Esophagus squamous epithelium (tissue), 5 donors: ENCODE measurements at places on chromosomes 3 and 15.

- DNase-seq: no peak
These were observed 275.0 kb downstream of the XXYLT1 start for GRCh38 chr3:194995922-194996321.

DNA sequence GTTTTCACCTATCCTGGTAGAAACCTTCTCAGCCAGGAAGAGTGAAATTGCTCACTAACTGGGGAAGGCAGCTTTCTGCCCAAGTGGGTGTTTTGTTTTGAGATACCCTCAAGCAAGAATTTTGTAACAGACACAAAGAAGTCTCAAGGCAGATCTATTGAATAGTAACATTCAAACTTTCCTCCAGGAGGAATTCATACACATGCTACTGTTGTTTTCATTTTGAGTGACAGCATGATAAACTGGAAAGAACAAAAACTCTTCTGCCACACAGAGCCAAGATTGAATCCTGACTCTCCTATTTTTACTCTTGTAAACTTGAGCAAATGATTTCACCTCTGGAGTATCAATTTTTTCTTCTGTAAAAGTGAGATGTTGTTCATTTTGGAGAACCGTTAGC is 54.8 kb upstream of the MBNL1 start:
- no peak for DNase-seq

DNA sequence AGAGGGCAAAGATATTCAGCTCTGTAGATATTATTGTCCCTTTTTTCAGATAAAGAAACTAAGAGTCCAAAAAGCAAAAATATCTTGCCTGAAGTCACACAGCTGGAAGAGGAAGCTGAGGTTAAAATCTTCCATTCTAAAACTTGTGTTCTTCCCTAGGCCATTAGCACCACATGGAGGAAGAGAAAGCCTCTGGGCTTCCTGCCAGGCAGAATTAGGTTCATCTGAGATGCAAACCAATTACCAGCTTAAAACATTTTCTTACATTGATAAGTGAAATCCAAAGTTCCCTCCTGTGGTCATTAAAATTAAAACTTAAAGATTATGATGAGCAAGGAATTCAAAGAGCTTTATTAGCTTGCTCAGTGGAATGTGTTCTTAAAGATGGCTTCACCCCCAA is 235.3 kb upstream of the SETMAR start:
- DNase-seq: no peak

DNA sequence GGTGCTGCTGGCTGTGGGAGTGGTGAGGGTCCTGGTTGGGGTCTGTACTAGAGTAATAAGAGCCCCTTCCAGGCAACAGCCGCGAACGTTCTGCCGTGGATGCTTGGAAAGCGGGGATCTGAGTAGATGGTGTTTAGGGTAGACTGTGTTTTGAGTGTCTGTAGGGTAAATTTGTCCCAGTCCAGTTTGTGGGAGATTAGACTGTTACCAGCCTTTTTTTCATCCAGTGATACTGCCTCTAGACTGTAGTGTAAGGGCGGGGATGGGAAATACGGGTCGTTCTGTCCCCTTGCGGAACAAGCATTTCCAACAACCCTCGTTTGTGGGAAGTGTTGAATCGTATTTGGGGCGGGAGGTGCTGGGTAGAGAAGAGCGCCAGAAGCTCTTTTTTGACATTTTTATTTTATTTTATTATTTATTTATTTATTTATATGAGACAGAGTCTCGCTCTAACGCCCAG is 424 bp downstream of the HAUS2 start:
- DNase-seq: no peak

GRCh38 chr15:31403096-31403495 is 76.5 kb downstream of the KLF13 start:
- DNase-seq: no peak

DNA sequence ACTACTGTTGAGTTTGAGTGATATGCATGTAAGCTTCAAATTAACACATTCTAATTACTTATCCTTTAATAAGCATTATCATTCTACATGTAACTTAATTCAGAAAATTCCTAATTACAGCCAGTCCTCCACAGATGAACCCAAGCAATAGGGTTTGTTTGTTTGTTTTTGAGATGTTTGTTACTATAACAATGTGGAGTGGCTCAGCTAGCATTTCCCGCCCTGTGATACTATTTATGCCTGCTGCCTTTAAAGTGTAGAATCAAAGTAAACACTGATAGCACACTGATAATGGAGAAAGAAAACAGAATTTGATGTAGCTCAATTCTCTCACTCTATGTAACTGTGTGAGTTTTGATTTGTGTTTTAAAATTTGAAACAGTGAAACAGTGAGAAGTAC is 105.1 kb upstream of the IGF1R start:
- DNase-seq: no peak

- no peak for DNase-seq
These were observed 289.7 kb upstream of the CHRM5 start for GRCh38 chr15:33678602-33679001.

DNA sequence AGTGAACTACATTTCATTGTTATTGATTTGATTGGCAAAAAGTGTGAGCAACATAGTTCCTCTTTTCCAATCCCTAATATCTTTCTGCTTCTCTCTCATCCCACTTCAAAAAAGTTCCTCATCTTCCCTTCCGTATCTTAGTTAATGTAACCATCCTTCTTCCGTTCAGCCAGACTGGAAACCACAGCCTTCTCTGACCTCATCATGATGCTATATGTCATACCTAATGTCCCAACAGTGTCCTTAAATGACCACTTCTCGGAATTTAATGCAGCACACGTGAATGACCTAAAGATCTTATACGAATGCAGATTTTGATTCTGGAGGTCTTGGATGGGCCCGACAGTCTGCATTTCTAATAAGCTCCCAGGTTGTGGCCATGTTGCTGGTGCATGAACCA is 320.3 kb upstream of the SATB1 start:
- DNase-seq: no peak

- DNase-seq: no peak
These were observed 20.0 kb downstream of the MEIS2 start for GRCh38 chr15:37080261-37080921.

DNA sequence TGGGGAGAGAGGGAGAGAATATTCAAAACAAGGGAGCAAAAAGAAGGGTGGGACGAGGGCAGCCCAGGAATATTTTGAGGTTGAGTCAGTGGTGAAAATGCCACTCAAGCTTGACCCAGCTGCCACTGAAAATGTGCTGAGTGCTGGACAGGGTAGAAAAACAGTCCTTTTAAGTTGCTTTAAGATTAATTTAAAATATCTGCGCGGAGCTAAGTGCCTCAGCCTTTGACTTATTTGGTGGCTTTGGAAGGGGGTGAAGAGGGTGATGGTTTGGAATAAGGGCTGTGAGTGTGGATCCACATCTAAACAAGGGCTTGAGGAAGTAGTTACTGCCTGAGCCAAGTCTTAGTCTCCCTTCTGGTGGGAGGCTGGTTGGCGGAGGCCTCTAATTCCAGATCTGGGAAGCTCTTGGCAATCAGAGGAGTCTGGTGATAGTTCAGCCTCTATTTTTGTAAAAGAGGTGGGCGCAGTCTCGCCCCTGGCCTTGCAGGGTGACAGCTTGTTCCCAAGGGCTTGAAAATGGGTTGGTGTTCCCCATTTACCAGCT is 280.8 kb upstream of the ROPN1 start:
- no peak for DNase-seq

DNA sequence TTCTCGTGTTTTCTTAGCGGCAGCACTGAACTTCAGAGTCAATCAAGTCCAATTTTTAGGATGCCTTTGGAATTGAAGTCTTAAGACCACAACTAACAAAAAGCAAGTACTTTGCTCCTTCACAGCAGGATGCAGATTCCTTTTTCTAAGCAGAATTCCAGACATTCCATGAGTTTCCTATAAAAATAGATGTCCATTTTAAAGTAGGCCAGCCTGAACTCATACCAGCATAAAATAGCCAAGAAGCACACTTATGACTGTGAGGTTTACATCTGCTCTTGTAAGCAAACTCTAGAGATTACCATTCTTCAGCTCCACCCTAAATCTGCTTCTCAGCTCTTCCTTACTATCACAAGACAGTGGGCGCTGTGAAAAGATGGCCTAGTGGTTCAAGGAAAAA is 85.8 kb downstream of the THBS1 start:
- DNase-seq: no peak

DNA sequence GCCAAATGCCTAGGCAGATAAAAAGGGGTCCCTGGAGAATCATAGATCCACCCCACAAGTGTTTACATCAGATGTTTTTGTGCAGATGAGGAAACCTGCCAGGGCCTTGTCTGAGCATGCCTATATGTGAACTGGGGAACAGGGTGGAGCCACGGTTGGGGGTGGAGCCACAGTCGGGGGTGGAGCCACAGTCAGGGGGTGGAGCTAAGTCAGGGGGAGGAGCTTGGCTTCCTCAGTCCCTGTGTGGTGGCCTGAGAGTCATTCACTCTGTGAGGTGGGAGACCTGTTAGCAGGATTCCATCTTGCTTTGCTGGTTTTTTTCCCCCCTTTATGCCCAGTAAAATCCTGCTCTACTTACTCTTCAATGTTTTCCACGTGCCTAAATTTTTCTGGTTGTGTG is 57.8 kb upstream of the TGFBR2 start:
- DNase-seq: no peak

GRCh38 chr15:60352525-60352924 is 45.3 kb downstream of the ANXA2 start:
- DNase-seq: no peak

DNA sequence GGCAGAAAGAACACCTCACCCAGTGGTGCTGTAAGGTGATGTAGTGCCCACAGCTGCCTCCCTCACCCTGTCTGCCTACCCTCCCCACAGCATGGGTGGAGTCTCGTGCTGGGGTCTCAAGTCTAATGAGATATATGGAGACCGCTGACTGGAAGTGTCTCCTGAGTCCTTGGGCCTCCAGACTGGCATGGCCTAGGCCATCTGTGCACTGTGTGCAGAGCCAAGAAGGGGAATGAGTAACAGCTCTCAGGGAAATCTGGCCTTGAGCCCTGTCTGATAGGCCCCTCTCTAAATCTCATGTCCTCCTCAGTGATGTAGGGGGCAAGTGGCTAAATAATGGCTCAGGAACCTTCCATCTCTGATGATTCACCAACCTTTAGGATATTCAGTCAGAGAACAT is 277.4 kb downstream of the PLCL2 start:
- DNase-seq: no peak

DNA sequence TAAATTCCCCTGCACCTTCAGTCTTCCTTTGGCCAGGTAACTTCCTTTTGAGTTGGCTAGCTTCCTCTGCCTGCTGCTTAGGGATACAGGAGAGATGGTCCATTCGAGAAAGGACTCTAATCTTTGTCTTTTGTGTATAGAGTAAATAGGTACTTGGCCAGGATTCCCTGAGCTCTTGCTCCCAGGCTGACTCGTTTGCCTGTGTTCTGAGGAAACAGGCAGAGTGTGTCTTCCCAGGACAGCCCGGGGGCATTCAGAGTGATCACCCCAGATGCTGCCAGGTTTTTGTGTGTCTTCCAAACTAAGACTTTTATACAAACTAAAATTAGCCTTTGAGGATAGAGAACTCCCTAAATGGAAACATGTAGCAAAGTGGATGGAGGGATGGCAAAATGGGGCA is 39.5 kb downstream of the TMEM108 start:
- no peak for DNase-seq

DNA sequence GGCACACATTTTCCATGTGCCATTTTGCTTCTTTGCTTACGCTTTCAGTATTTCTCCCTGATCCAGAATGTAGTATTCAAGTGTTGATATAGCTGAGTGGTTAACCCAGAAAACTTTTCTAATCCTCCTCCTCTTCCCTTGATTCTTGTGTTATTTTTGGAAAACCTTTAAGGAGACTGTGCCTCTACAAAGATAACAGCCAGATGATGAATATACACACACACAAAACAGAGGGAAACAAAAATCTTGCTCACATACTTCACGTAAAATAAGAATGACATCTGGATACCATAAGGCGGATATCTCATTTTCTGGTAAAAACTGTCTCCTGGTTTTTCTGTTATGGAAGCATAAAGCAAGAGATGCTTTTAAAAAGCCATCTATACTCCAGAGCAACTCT is 295.8 kb upstream of the THBS1 start:
- DNase-seq: no peak

DNA sequence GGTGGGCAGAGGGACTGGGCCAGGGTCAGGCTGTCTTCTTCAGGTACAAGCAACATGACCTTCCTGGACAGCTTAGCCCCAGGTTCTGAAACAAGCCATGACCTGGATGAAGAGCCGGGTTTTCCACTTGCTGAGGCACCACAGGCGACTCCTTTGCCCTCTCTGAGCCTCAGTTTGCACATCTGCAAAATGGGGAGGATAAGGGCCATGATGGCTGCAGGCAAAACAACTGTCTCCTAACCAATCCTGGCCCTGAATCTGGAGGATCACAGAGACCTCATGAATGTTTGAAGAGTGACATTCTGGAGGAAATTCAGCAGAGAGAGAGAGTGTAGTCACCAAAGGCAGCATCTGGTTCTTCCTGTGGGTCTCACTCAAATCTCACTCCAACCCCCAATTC is 8.0 kb downstream of the SLC6A1 start:
- no peak for DNase-seq

DNA sequence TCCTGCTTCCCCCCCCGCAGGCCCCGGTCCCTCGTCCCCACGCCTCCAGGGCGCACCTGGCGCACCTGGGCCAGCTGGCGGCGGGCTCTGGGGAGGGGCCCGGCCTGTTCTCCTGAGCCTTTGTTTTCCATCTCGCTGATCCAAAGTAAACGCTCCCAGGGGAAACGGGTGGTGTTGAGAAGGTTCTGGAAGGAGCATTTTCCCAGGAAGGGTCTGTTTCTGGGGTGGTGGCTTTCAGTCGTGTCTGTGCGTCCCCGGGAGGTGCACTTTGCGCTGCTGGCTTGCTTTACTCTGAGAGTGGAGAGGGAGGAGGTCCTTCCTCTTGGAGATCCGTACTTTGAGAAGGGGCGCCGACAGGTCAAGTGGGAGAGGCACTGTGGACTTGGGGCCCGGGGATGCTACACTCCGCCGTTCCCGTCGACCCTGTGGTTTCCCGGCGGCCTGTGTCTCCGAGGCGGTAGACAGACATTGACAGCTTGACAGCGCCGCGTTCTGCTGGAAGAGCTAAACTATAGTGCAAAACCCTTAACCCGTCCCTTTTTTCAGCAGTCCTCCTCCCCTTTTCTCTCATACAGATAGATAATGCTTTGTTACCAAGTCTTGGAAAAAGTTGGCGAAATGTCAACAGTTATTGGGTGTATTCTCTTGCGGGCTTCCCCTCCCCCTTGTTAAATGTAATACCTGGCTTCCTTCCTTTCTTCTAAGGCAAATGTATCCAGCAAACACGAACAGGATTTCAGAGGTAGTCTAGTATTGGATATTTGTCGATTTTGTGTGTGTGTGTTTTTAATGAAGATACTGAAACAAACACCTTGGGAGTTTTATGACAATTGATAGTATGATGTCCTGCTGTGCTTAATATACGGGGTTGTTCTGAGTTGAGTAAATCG is 6.5 kb downstream of the TPM1 start:
- no peak for DNase-seq
